Stimulated activated naive CD4-positive, alpha-beta T cell treated with Interleukin-2 at 50 U/mL for 16 hours (primary cell): ENCODE measurements at places on chromosomes 4 and X.

- DNase-seq = no peak
These were observed 23.8 kb downstream of the SSX1 start for GRCh38 chrX:48278958-48279357.

- DNase-seq = no peak
These were observed 4.5 kb upstream of the PDGFC start for GRCh38 chr4:156976147-156976546.

DNA sequence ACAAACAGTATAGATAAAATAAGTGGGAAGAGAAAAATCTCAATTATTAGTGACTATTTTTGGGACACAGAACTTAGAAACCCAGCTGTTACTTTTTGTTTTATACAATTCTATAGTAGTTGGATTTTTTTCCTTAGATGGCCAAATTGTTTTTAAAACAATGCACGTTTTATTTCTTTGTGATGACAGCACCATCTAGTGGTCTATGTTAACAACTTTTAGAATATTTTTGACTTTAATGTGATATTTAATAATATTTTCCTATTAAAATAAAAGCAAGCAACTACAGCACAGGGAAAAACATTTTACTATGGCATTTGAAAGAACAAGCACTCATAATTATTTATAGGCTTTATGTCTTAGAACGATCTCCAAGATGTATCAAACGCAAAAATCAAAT is 5.6 kb upstream of the SMIM31 start:
- no peak for DNase-seq

DNA sequence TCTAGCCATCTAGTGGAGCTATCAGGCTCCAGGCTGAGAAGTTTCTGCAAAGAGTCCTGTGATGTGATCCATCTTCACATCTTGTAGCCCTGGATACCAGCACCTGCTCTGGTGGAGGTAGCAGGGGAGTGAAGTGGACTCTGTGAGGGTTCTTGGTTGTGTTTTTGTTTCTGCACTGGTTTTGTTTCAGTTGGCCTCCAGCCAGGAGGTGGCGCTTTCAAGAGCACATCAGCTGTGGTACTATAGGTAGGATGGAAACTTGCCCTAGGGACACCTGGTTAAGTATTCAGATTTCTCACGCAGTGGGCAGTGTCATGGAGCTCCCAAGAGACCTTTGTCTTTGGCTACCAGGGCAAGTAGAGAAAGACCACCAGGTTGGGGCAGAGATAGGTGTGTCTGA is 257.5 kb upstream of the SLC7A11 start:
- no peak for DNase-seq

- no peak for DNase-seq
These were observed 2137.1 kb upstream of the TENM3 start for GRCh38 chr4:180106122-180106521.

- no peak for DNase-seq
These were observed 378.0 kb upstream of the DMD start for GRCh38 chrX:33589316-33589715.

DNA sequence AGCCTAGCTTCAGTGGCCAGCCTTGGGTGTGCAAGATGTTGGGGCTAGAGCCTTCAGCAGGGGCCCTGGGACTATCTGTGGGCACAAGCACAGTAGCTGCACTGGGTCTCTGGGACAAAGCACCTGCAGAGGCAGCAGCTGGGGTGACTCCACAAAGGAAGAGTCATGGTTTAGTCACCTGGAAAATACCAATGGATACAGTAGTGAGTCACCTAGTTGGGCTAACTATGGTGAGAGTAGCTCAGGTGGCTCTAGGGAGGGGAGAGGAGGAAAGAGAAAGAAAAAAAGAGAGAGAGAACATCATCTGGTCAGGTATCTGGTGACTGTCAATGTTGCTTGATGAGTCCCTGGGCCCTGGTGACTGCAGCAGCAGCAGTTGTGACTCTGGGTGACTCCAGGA is 72.9 kb upstream of the SPIN4 start:
- no peak for DNase-seq

GRCh38 chr4:154416190-154416547 is 75.4 kb downstream of the DCHS2 start:
- no peak for DNase-seq

DNA sequence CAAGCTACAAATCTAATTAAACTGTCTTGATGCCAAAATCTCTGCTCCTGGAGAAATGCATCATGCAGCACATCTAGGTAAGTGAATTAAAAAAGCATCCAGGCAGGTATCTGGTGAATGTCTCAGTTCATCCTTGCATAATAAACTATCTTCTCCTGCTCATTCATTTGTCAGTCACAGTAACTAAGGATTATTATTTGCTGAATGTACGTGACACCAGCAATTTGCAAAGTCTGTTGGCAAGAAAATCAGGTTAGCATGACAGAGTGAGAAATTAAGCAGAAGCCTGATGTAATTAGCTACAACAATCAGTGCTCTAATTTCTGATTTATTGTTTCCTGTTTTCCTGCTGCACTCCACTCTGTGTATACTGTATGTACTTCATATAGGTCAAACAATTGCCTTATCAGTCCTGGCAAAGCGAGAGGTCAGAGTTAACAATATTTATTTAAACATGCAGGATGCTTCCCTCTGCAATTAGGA is 213.6 kb downstream of the FBXO8 start:
- DNase-seq = no peak

- DNase-seq = no peak
These were observed 28.9 kb upstream of the DRP2 start for GRCh38 chrX:101190736-101191135.

GRCh38 chrX:116657071-116657470 is 194.3 kb upstream of the CT83 start:
- DNase-seq = no peak

DNA sequence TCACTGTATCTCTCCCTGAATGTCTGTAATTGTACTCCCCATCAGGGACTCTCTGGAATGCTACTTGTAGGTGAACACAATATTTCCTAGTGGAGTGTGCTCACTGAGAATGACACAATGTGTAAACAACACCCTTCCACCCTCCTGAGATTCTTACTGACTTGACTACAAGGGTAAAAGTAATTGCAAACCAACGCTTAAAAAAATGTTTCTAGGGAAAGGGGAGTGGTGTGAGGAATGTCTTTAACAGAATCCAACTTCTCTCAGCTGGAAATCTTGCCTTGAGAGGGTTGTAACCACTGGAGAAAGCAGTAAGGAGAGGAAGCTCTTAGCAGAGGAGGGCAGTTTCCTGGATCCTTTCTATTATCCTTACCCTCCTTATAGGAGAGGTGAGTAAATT is 5.1 kb upstream of the RAPGEF2 start:
- DNase-seq = no peak

DNA sequence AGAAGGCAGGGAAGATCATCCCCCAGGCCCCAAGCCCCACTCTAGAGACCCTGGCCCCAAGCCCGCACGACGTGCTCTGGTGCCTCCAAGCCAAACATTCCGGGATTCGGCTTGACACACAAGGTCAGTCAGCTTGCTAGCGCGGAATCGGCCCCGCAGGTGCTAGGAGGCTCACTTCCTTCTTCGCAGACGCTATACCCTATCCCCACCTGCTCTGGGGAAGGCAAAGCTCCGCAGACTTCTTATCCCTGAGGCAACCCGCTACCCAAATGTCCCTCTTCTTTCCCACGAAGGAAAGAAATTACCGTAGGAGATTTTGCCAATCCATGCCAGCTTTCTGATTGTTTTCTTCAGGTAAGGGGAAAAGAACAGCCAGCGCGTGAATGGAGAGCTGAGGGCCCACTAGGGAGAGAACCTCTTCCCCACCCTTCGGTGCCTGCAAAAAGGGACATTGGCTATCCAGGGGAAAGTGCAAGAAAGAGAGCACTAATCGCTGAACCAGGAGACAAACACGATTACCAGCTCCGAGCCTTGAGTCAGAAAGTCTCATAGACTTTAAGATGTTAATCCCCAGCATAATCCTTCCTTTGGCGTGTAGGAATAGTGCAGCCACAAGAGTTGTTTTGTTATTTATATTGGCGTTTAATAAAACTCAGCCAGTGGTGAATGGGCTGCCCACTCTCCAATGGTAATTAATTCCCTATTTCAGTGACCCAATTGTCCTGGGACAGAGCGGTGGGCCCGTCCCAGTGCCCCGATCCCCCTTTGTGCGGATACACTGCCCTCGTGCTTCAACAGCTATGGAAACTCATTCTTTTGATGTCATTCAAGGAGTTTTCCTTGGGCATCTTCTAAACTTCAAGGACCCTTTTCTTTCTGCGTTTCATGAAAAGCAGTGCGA is 5.4 kb upstream of the NEUROG2 start:
- no peak for DNase-seq

DNA sequence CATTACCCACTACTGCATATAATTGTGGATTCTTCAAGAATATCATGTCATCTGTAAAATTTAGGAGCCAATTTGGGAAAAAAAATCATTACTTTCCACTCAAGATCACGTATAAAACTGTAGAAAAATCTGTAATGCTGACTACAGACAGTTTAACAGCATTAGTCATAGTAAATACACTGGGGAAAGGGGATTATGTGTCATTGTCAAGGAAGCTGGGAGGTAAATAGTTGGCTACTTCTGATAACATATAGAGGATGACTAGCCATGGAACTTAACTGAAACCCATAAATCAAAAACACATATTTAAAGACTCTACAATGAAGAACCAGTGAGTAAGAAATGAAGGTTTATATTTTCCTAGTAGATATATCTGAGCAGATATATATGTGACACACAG is 1666.4 kb upstream of the IGFBP7 start:
- DNase-seq = no peak

GRCh38 chrX:54029529-54030143 is 14.6 kb downstream of the PHF8 start:
- DNase-seq = no peak

DNA sequence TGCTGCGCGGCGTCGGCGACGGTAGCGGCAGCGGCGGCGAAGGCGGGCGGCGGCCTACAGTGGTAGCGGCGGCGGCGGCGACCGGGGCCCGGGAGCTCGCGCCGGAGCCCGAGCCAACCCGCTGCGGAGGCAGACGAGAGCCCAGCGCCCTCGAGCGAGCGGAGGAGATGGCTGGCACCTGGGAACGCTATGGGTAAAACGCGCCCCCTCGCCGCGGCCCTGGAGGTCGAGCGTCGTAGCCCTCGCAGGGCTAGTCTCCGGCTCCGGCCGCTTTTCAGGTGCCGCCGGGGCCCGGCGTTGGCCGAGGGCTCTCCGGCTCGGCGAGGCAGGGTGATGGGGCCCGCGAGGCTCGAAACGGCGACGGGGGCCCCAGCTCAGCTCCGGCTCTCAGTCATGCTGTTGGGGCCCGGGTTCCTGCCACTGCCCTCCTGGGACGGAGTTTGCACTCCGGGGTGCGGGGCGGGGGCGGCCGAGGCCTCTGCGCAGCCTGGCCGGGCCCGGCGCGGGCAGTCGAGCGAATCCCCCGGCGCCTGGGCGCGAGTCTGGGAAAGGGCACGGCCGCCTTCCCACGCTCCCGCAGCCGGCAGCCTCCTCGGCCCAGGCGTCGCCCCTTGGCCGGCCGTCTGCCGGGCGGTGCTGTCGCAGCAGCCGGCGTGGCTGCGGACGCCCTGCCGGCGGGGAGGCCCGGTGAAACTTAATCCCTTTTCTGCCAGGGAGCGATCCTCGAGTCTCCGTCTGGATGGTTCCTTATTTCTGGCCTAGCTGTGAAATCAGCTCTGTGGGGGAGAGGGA is 768 bp downstream of the MID2 start:
- peak; percentile 27 for DNase-seq
